ENCODE measurements at places on chromosomes 4 and X.

DNA sequence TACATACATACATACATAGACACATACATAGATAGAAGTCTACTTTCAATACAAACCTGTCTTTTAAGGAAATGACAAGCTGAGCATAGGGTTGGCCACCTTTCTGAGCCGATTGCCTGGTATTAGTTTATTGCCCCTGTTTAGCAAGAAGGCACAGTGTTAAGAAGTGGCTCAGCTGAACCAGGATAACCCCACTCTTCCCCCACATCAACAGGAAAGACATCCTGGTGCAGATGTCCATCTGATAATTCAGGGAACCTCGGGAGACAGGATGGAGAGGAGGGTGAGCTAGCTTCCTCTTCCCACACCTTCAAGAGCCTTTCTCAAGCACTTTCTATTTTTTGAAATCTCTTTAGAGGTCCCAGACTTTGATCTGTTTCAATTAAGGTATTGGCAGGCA, 52.3 kb downstream of the PKD2 start:
- DNase-seq = no peak

GRCh38 chr4:125115941-125116340, 198.8 kb upstream of the FAT4 start:
- DNase-seq = peak; percentile 58

DNA sequence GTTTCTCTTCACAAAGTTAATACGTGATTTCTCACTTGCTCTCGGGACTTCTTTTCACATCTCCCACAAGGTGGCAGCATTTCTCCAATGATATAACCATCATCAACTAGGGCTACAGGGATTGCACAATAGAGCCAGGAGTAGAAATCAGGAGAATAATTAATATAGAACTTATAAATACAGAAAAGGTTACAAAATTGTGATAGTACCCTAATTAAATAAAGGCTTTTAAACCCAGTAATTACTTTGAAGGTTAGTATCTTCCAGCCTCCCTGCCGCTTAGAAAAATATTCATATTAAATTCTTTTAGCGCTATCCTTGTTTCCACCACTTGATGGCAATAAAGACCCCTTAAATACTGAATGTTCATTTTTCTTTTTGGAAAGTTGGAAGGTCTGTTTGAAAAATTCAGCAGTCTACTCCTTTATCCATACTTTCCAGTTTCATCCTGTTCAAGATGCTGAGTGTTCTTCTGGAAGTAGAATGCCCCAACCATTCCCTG, 65.8 kb downstream of the RASGEF1B start:
- peak; percentile 78 for DNase-seq

DNA sequence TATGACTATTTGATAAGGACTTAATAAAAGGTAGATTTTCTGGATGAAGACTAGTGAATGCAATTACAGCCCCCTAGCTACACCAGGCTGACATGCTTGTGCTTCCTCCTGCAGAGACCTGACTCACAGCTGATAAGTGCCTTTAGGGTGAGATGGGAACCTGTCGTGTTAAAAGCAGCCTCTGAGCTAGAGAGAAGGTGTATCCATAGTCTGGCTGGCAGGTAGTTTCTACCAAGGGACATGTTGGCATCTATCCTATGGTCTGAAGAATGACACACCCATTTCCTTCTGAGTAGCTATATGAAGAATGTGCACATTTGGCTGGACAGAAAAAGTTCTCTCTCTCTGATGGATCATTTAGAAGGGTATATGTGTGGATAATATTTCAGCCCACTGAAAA, 64.1 kb downstream of the PARM1 start:
- DNase-seq = no peak

- DNase-seq = no peak
These were observed 51.5 kb downstream of the TMEM165 start for GRCh38 chr4:55447108-55447708.
